ENCODE measurements at places on chromosomes 3 and 15. TPM values are rescaled to one million over a fixed set of nuclear protein-coding genes. Genes with fewer than 3 reads are reported as not detected.

Gene HRG
- polyA plus RNA-seq: 0.26 TPM

Gene C2CD4A
- polyA plus RNA-seq: 0.42 TPM

Gene OXTR
- 0.72 TPM for polyA plus RNA-seq

Gene C3orf70
- 0.64 TPM for polyA plus RNA-seq

Gene ACTC1
- 7.3 TPM for polyA plus RNA-seq

Gene SAMMSON
- not detected for polyA plus RNA-seq

Gene SLC38A3
- polyA plus RNA-seq: 0.08 TPM

DNA sequence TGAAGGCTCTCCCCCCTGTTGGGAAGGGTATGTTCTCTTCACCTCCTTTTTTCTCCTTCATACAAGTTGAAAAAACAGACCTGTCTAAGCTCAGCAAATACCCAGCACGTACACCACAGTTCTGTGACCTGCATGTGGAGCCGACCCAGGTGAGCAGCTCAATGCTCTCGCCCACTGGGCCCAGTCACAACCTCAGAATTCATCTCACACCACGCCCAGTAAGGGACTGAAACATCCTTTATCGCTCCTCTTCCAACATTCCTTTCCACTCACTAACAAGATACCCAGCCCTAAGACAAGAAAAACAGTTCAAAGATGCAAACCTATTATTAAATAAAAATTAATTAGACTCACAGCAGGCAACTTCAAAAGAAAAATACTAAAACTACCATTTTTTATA lies 68.9 kb downstream of the FOXP1 start:
- no peak for DNase-seq
- no peak overlapping the region for H3K27ac ChIP-seq
- H3K4me1 ChIP-seq: no peaks in the 10 kb centered on the region
- H3K27me3 ChIP-seq: no peaks in the 10 kb centered on the region

DNA sequence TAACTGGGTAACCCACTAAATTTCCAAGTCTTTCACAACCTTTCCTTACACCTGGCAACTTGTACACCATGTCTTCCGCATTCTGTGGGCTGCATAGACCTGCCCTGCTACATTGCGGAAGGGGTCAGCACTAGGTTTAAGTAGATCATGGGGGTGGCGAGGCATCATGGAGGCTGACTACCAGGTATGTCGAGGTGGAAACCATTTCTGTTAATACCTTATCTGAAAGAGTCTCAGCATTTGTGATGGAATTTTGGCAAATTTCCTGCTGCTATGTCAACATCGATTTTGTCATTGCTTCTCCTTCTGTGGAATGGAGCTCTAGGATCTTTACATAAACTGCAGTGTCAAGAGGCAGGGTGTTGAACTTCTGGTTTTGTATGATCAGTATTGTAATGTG lies 187.2 kb downstream of the GHSR start:
- peaks cover 55% of the 10 kb centered on the region for H3K4me1 ChIP-seq
- H3K27ac ChIP-seq: peak overlapping the region; percentile 83
- H3K4me3 ChIP-seq: no peak overlapping the region
- H3K27me3 ChIP-seq: no peaks in the 10 kb centered on the region
- no peak for DNase-seq

GRCh38 chr15:101303408-101303807 lies 8.4 kb upstream of the SNRPA1 start:
- no peak overlapping the region for H3K4me3 ChIP-seq
- peaks cover 4% of the 10 kb centered on the region for H3K27me3 ChIP-seq
- H3K27ac ChIP-seq: no peak overlapping the region
- no peaks in the 10 kb centered on the region for H3K4me1 ChIP-seq
- no peaks in the 10 kb centered on the region for H3K36me3 ChIP-seq
- no peak for DNase-seq

DNA sequence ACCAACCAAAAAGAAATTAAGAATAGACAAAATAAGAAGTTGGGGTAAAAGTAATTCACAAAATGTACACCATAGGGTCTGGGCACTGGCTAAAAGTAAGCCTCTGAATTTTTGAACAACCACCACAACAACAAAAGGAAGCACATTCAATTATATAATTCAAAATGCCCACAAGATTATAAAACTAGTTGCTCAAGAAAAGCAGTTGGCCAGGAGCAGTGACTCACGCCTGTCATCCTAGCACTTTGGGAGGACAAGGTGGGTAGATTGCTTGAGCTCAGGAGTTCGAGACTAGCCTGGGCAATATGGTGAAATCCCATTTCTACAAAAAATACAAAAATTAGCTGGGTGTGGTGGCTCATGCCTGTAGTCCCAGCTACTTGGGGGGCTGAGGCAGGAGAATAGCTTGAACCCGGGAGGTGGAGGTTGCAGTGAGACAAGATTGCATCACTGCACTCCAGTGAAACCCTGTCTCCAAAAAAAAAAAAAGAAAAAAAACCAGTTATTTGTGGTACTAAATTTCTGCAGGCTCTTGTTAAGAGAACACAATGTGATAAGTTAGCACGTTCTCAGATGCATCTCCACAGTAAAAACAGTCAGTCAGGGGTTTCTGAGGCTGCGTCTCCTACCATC lies 6.6 kb upstream of the ATP11B start:
- H3K4me3 ChIP-seq: no peak overlapping the region
- peaks cover 22% of the 10 kb centered on the region for H3K27me3 ChIP-seq
- DNase-seq: no peak
- H3K36me3 ChIP-seq: no peaks in the 10 kb centered on the region
- H3K4me1 ChIP-seq: no peaks in the 10 kb centered on the region

- no peak overlapping the region for H3K27ac ChIP-seq
- H3K4me3 ChIP-seq: no peak overlapping the region
- DNase-seq: no peak
- H3K36me3 ChIP-seq: no peaks in the 10 kb centered on the region
- no peaks in the 10 kb centered on the region for H3K4me1 ChIP-seq
These were observed 44.0 kb downstream of the FMN1 start for GRCh38 chr15:33150431-33150941.

- no peaks in the 10 kb centered on the region for H3K27me3 ChIP-seq
- H3K27ac ChIP-seq: no peak overlapping the region
- no peak for DNase-seq
- no peaks in the 10 kb centered on the region for H3K36me3 ChIP-seq
These were observed 48.0 kb upstream of the APEH start for GRCh38 chr3:49626101-49626581.

DNA sequence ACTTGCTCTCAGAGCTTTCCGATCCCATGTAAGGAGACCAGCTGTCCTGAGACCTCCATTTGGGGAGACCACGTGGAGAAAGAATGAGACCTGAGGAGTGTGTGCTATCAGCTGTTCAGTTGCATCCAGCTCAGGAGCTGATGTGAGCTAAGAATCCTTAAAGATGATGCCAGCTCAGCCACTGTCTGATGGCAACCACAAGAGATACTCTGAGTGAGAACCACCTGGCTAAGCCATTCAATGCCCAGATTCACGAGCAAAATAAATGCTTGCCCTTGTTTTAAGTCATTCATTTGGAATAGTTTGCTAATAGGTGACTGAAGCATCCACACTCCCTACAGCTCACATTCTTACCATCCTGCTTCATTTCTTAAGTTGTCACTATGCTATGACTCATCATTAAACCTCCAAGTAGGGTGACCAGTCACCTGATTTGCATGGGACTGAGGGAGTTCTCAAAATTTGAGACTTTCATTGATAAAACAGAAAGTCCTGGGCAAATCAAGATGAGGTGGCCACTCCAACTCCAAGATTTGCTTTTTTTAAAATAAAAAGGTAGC lies 56.4 kb downstream of the SPTSSB start:
- no peak for DNase-seq
- H3K36me3 ChIP-seq: no peaks in the 10 kb centered on the region
- no peak overlapping the region for H3K27ac ChIP-seq
- H3K4me1 ChIP-seq: no peaks in the 10 kb centered on the region
- no peaks in the 10 kb centered on the region for H3K27me3 ChIP-seq
- H3K4me3 ChIP-seq: no peak overlapping the region

DNA sequence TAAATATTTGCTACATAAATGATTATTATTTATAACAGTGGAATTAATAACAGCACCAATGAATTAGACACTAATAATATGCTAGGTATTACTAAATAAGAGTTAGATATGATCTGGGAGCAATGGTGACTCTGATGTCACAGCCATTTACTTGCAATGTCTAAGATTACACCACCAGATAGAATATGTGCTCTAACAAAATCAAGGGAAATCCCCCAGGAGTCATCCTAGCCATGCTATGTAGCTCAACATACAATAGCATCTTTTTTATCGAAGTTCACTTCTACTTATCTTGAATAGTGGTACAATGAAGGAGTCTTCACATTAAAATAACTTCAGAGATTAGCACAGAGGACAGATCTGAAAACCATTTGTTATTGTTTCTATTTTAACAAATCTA lies 154.0 kb downstream of the FMN1 start:
- H3K4me1 ChIP-seq: no peaks in the 10 kb centered on the region
- no peak overlapping the region for H3K27ac ChIP-seq
- no peaks in the 10 kb centered on the region for H3K36me3 ChIP-seq
- peaks cover 3% of the 10 kb centered on the region for H3K27me3 ChIP-seq
- DNase-seq: no peak
- H3K4me3 ChIP-seq: no peak overlapping the region

DNA sequence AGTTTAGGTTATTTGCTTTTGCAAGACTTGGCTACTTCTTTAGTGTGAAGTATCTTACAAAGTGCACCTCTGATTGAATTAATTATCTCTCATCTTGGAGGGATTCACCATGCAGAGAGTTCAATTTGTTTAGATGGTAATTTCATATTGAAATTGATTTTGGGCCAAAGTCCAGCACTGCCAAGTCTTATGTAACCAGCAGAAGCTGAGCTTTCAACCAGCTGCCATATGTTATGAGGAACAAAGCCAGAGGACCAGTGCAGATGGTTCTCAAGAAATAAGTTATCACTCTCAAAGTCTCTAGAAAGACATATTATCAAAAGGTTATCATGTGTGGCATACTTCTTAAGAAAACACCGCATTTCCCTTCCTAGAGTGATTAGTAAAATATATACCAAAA lies 29.0 kb downstream of the ABHD6 start:
- DNase-seq: no peak
- no peak overlapping the region for H3K4me3 ChIP-seq
- H3K27ac ChIP-seq: no peak overlapping the region
- no peaks in the 10 kb centered on the region for H3K27me3 ChIP-seq
- H3K4me1 ChIP-seq: no peaks in the 10 kb centered on the region

DNA sequence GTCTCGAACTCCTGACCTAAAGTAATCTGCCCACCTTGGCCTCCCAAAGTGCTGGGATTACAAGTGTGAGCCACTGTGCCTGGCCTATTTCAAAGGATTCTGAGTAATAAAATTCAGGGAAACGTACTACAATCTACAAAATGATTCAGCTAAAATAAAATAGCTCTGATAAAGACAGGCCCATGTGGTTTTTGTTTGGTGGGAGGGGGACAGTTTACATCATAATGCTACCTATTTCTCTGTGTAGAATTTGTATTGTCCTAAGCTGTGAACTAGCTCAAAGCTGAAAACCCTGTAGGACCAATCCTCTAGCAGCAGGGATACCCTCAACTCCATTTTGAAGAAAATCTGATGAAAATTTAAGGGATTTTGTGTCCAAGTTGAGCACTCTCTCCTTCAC lies 25.8 kb downstream of the CDV3 start:
- no peak overlapping the region for H3K4me3 ChIP-seq
- H3K27me3 ChIP-seq: no peaks in the 10 kb centered on the region
- H3K36me3 ChIP-seq: no peaks in the 10 kb centered on the region

GRCh38 chr3:2861920-2862319 lies 248.3 kb downstream of the IL5RA start:
- no peaks in the 10 kb centered on the region for H3K4me1 ChIP-seq
- no peak for DNase-seq
- H3K27ac ChIP-seq: no peak overlapping the region
- H3K4me3 ChIP-seq: no peak overlapping the region
- H3K27me3 ChIP-seq: no peaks in the 10 kb centered on the region

DNA sequence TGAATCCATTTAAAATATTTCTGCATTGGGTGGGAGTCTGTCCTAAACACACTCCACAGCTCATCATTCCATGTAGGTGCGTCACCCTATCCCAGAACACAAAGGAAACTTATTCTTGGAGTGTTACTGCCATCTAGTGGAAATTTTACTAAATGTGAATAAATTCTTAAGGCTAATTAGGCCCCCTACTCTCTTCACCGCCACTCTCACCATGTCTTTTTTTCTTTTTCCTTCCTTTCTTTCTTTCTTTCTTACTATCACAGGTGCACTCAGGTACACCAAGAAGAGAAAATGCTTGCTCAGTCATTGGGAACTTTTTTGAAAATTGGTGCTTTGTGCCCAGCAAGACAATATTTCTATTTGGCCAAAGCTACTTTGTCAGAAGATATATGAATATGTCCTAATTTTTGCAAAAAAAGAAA lies 26.4 kb upstream of the ATP8B4 start:
- H3K4me1 ChIP-seq: no peaks in the 10 kb centered on the region
- no peaks in the 10 kb centered on the region for H3K36me3 ChIP-seq

- H3K4me3 ChIP-seq: no peak overlapping the region
- no peaks in the 10 kb centered on the region for H3K4me1 ChIP-seq
- no peak overlapping the region for H3K27ac ChIP-seq
- no peaks in the 10 kb centered on the region for H3K36me3 ChIP-seq
- DNase-seq: no peak
These were observed 12.5 kb downstream of the FBLN2 start for GRCh38 chr3:13561376-13561775.

- H3K27me3 ChIP-seq: no peaks in the 10 kb centered on the region
- H3K27ac ChIP-seq: no peak overlapping the region
- no peak for DNase-seq
- peaks cover 9% of the 10 kb centered on the region for H3K4me1 ChIP-seq
- H3K36me3 ChIP-seq: no peaks in the 10 kb centered on the region
- H3K4me3 ChIP-seq: no peak overlapping the region
These were observed 539.7 kb downstream of the DIPK2A start for GRCh38 chr3:144511346-144511745.

DNA sequence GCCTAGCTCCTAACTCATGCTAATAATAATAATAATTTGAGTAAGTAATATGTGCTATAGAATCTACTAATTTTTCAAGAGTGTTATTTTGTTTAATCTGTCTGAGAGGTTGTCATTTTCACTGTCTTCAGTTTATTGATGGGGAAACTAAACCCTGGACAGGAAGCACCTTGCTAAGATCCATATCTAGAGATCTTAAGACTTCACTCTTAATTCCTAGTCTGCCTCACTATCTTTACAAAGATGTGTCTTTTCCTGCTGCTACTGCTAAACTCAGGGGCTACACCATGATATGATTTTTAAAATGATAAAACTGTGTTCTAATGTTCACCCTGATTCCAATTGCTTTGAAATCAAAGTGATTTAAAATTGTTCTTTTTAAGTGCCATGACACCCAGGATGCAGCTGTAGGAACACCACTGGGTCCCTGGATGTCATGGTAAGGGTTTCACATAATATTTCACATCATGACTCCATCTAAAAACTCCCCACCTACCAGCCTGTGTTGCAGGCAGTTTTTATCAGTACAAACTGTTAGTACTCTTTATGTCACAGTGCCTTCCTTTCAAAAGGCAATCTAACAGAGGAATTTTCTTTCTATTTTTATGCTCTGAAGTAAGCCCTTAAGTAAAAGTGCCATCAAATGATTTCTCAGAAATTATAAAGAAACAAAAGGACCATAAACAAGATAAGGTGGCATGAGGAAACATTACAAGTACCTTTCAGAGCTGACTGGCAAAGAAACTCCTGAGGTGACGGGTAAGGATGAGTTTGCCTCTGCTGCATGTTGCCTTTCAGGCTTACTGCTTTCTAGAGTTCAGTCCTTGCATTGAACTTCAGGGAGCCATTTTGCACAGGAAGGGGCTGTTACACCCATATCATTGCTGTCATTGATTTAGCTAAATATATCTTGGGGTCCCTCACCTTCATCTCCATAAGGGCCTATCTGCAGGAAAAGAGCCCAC lies 160.1 kb upstream of the SATB1 start:
- H3K4me1 ChIP-seq: no peaks in the 10 kb centered on the region
- H3K36me3 ChIP-seq: no peaks in the 10 kb centered on the region
- no peak overlapping the region for H3K27ac ChIP-seq
- H3K27me3 ChIP-seq: no peaks in the 10 kb centered on the region
- no peak overlapping the region for H3K4me3 ChIP-seq
